NCI-H526 treated with DMSO at 0.1 percent for 48 hours (cell line): ENCODE measurements at places on chromosomes 1 and 21.

- DNase-seq = no peak
Measured at GRCh38 chr1:40763742-40764532, 19.6 kb upstream of the KCNQ4 start.

GRCh38 chr1:93288558-93288957 is 57.1 kb upstream of the DR1 start:
- no peak for DNase-seq

DNA sequence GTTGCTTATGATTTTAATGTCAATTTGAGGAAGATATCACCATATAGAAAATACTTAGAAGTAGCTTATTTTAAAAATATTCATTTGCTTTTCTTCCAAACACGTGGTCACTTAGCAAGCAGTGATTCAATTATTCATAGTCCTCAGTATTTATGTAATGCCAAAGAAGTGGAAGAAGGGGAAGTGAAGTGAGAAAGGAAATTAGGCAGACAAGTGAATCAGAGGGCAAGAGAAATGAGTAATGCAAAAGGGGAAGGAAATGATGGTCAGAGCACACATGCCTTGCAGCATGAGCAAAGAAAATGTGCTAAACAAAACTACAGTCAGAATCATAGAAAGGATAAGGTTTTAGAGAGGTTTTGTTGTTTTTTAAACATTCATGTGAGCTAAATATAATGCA is 31.8 kb downstream of the SDCCAG8 start:
- no peak for DNase-seq

DNA sequence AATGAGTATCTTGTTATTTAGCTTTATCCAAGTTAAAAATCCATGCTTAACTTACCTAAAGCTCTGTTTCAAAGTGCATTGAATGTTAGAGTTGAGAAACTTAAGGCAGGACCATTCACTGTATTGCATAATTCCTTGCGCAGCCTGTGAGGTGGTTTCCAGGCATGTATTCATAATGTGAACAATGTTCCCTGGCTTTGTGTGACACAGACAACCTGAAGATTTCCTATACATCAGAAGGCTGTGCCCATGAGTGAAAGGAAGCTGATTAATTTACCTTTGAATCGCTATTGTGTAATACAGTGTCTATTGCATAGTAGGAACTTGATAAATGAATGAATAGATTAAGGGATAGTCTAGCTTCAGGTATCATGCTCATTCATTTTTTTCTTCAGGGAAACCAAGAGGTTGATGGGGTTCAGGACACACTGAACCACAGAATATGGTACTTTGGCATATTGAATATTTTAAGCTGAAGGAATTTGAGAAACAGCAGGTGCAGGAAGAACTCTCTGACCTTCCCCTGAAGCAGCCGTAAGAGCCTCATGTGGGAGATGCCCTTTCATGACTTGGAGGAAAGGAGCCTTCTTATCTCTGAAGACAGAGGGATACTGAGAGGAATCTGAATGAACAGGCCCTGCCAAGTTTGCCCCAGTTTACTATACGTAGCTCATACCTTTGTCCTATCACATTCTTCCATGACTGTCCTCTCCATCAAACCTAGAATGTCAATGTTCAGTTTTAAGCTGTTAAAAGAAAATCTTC is 88.6 kb upstream of the GNG12 start:
- DNase-seq = no peak

- no peak for DNase-seq
Measured at GRCh38 chr1:236534151-236534651, 10.4 kb downstream of the LGALS8 start.

DNA sequence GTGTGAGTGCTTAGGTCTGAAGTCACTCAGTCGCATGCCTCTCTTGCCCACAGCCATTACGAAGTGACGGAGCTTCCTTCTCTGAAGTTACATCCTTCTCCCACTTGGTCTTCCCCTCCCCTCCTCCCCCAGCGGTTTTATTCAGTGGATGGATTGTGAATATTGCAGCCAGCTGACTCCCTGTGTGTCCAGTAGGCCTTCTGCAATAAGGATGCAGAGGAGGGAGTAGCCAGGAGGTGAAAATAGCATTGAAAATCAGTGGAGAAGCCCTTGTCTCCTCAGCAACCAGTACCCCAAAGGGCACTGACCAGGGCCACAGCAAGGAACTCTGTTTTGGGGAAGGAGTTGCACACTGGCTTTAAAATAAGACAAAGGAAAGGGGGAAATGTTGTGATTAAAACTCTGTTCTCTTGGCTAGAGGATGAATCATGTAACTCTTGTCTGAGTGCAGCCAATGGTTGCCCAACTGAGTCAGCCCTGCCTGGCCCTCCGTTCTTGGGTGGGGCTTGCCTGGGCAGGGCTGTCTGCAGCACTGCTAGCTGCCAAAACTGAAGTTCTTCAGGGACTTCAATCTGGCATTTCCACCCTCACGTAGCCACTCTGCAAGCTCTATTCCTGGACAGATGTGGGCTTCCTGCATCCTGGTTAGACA is 4.3 kb downstream of the S100A10 start:
- DNase-seq = no peak

- no peak for DNase-seq
Measured at GRCh38 chr1:36479505-36480051, 3.1 kb downstream of the CSF3R start.

DNA sequence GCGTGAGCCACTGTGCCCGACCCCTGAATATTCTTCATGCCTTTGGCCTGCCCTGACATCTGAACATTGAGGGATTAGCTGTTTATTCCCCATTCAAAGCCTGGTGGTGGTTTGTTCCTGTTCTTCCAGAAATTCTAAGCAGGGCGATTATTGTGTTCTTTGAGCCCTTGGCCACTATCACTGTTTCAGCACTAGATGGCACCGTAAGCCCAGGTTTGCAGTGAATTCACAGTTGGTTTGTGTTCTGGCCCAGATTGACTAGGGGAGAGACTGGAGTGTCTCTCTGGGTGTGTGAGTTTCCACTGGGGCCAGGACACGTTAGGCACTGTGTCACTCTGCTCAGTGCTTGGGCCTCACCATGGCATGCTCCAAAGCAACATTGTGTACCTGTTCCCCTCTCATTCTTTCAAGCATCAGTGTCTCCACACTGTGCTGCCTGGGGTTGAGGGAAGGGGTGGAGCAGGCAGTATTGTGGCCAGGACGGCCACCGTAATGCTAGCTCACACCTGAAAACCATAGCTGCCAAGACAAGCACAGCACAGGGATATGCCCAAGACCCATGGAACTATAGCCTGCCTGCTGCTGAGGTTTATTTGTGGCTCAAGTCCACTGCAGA is 52.7 kb downstream of the PKN2 start:
- DNase-seq = no peak

GRCh38 chr1:230857822-230858221 is 10.5 kb downstream of the C1orf198 start:
- DNase-seq = no peak

DNA sequence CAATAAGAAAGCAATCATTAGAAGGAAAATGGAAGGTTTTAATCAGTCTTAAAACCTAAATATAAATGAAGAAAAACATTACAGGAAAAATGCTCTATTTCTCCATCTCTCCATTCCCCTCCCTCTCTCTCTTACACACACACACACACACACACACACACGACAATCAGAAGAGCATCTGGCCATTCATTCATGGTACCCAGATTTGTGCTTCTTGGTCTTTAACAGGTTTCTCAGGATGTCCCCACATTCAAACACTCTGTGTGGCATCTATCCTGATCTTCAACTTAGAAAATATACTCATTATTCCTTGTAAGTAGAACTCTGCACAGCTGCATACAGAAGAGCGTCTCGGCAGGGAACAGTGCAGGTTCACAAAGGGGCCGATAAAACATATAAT is 779 bp downstream of the LRRC40 start:
- no peak for DNase-seq

DNA sequence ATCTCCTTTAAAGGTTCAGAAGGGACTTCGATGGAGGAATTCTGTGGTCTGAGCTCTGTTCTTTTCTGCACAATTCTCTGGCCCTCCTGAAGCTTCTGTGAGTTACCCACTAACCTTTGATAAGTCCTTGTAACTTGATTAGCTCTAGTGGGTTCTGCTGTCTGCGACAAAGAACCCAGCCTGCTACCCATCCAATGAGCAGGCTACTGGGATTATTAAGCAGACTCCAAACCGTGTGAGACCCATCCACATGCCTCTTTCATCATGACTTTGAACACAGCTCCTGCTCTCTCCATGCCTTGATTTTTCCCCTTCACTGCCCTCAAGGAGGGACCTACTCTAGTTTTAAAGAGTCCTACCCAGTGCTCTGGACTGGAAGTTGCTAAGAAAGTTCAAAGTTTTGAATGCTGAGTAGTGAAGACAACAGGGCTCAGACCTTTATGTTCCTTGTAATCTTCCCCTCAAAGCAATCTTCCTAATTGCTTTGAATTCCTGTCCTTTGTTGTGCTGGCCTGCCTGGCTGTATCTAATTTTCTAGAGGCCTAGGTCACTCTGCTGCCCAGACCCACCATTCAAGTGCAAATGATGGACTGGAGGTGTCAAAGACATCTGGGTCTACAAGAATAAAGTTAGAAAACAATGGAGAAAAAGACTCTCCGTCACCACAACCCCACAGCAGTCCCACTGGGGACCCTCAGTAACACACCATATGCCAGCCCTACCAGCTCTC is 146.9 kb downstream of the RHOU start:
- no peak for DNase-seq

- no peak for DNase-seq
Measured at GRCh38 chr1:193368302-193368701, 181.9 kb upstream of the B3GALT2 start.

DNA sequence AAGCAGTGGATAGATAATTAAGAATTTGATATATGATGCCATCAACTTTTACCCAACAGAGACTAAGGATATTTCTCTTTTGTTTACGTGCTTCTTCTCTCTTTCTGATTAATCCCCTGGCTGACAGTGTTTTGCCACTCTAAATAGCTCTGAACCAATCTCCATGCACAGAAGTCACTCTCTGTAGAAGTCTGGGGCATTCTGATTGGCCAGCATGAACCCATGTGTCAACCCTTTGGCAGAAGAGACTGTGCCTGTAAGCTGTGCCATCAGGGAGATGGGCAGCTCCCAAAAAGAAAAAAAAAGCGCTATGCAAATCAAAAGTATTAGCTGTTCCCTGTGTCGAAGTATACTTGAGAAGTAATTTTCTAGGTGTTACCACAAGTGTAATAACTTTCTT is 34.1 kb upstream of the NRIP1 start:
- DNase-seq = no peak

DNA sequence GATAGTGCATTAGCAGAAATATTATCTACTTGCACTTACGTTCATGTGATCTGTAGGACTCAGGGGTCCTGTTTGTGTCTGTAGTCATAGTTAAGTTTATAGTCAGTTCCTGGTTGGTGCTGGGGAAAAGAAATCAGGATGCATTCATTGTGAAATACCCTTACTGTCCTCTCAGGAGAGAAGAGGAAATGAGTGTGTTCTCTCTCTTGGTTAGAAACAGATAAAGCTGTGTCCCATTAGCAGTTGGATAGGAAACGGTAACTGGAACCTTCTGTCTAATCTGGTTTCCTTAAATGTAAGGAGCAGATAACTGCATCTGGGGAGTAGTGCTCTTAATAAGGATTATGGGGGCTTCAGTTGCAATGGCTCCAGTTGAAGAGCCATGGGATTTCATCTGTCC is 8.9 kb downstream of the SDCCAG8 start:
- DNase-seq = no peak

- no peak for DNase-seq
Measured at GRCh38 chr21:41836166-41837015, 42.8 kb downstream of the PRDM15 start.

GRCh38 chr1:42319128-42319851 is 15.7 kb downstream of the FOXJ3 start:
- no peak for DNase-seq

DNA sequence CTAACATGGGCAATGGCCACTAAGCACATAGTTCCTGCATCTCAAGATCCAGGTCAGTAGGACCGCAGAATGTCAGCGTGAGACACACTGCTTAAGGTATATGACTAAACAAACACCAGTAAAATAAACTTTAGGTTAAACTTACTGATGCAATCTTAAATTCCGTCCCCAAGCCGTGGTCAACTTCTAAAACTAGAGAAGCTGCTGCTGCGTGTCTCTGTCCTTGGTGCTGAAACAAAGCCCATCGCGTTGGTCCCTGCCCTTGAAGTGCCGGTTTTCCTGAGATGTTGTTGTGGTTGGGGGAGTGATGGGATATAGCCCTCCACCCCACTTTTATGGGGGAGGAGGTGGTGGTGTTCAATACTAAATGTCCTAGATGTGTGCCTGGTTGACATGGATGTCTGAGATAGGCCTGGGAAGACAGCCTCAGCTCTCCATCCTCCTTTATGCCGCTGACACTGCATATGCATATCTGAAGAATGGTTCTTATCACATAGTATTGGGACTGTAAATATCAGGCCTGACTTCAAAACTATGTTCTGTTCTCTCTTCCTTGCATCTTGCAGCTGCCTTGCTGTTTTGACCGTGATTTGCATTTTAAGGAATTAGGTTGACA is 72.0 kb upstream of the KCNA3 start:
- DNase-seq = no peak

- DNase-seq = no peak
Measured at GRCh38 chr1:8472668-8473067, 154.8 kb downstream of the SLC45A1 start.

DNA sequence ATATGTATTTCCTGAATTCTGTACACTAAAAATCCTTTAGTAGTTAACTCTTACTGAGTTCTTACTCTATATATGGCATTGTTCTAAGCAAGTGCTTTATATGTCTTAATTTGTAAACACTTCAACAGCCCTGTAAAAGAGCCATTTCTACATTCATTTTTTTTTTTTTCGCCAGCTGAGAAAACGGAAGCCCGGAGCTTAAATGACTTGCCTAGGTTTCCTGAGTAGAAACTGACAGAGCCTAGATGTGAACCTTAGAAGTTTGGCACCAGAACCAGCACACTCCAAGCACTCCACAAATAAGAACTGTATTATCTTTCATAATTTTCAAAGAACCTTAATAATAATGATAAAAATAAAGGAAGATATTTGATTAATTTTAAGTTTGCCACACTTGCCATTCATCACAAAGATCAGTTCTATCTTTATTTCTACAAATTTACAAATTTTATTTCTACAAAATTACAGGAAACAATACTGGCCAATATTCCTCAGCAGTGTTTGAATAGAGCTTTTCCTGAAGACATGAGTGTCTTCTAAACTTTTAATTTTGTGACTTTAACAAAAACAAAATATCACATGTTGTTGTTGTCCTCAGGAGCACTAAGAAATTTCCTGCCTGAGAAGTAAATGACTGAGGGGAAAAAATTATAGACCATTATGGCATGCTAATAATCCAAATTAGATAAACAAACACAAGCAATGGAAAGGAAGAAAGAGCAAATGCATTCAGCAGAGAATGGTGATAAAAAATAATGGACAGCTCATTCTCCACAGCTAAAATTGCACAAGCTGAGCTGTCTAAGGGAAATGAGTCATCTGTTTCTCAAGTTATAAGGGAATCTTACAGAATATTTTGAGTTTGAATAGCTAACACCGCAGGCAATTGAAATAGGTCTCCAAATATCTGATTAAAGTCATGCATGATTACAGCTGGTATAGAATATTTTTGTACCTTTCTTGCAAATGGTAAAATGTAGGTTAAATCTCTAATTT is 71.2 kb downstream of the DPYD start:
- DNase-seq = no peak

DNA sequence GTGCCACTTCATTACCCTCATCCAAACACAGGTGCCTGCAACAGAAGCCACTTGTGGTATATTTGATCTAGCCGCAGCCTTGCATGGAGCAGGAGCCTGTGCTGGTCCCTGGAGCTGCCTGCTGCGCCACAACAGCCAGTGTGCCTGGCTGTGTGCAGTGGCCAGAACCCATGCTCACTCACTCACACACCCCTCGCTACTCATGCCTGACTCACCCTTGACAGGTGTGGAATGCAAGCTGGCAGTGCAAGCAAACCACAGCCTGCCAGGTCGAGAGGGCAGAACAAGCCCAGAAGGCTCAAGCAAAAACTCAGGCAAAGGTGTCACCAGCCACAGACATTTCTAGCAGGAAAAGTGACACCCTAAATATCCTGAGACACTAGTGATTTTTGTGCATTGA is 1510.9 kb downstream of the KCNT2 start:
- no peak for DNase-seq
